ENCODE measurements at places on chromosomes 6 and 20.

DNA sequence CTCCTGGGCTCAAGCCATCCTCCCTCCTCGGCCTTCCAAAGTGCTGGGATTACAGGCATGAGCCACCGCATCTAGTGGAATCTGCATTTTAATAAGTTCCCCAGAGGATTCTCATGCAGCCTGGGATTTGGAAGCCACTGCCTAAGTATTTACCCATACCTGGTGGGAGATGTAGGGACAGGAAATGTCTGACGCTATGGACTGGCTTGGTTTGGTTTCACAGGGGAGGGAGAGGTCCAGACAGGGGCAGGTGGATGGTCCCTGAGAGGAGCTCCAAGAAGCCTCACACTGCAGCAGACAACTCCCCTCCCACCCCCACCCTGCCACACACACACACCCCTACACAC, 4.4 kb downstream of the VSTM2L start:
- DNase-seq, result no peak

DNA sequence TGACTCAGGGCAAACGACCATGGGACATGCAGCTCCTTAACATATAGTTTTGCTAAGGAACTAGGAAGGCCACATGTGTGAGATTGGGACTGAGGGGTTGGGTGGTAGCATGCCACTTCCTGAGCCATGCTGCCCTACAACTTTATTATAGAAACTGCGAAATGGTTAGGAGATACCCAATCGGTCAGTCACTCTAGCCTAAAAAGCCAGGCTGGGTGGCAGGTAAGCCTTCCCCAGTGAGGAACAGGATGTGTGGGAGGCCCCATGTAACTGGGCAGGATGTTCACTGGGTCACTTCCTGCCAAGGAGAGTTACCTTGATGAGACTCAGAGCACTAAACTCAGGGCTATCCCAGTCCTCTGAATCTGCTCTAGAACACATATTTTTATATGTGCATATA, 123.5 kb downstream of the MAP3K7 start:
- DNase-seq, result peak; percentile 66

GRCh38 chr6:108029226-108029921, 45.2 kb downstream of the OSTM1 start:
- no peak for DNase-seq

- no peak for DNase-seq
These were observed 56.3 kb downstream of the THEMIS start for GRCh38 chr6:127844529-127844928.

GRCh38 chr20:51861726-51862466, 59.6 kb upstream of the SALL4 start:
- no peak for DNase-seq

- no peak for DNase-seq
These were observed 97.3 kb downstream of the BMP2 start for GRCh38 chr20:6864740-6865139.
